ENCODE measurements at places on chromosomes 16 and 17. TPM values are rescaled to one million over a fixed set of nuclear protein-coding genes. Genes with fewer than 3 reads are reported as not detected.

FBXL16 gene
- total RNA-seq = 1.4 TPM

ZACN gene
- not detected for total RNA-seq

TBC1D26 gene
- total RNA-seq = under 0.01 TPM

EVPLL gene
- 2.3 TPM for total RNA-seq

EFNB3 gene
- 0.14 TPM for total RNA-seq

MARVELD3 gene
- total RNA-seq = 48.7 TPM

IL17C gene
- total RNA-seq = not detected

MIEN1 gene
- total RNA-seq = 16.6 TPM

KRT12 gene
- not detected for total RNA-seq

KIF22 gene
- 7.0 TPM for total RNA-seq

ENPP7 gene
- total RNA-seq = not detected

KIAA0513 gene
- total RNA-seq = 5.1 TPM

RNF112 gene
- 0.34 TPM for total RNA-seq

P2RX5 gene
- 1.4 TPM for total RNA-seq

KCNJ2 gene
- under 0.01 TPM for total RNA-seq

NXN gene
- total RNA-seq = 69.7 TPM

KRT31 gene
- total RNA-seq = 0.34 TPM

PTX4 gene
- not detected for total RNA-seq

VPS35L gene
- 8.5 TPM for total RNA-seq

RAB37 gene
- total RNA-seq = 0.28 TPM

QPRT gene
- total RNA-seq = under 0.01 TPM

CA7 gene
- not detected for total RNA-seq

AATK gene
- 0.34 TPM for total RNA-seq

EVI2B gene
- under 0.01 TPM for total RNA-seq

DLX3 gene
- 0.34 TPM for total RNA-seq

TMC8 gene
- 0.21 TPM for total RNA-seq

KRT222 gene
- total RNA-seq = under 0.01 TPM

METTL22 gene
- total RNA-seq = 21.2 TPM

KRT23 gene
- total RNA-seq = 86.5 TPM

ANKFN1 gene
- total RNA-seq = not detected

CSH1 gene
- total RNA-seq = not detected

MGAT5B gene
- 0.07 TPM for total RNA-seq

NOG gene
- under 0.01 TPM for total RNA-seq

DOC2B gene
- under 0.01 TPM for total RNA-seq

TBC1D3K gene
- total RNA-seq = not detected

EFCAB13 gene
- total RNA-seq = 3.1 TPM

PIPOX gene
- 0.28 TPM for total RNA-seq

LASP1 gene
- total RNA-seq = 25.3 TPM

CDRT15L2 gene
- total RNA-seq = not detected

KLHL10 gene
- not detected for total RNA-seq

CYLD gene
- 79.7 TPM for total RNA-seq

ADGRG1 gene
- 29.7 TPM for total RNA-seq

KRTAP17-1 gene
- total RNA-seq = not detected

RNF43 gene
- total RNA-seq = 10.3 TPM

CD300LB gene
- not detected for total RNA-seq

ULK2 gene
- total RNA-seq = 33.8 TPM

Measured in nasal cavity respiratory epithelium epithelial cell of viscerocranial mucosa (primary cell).